ENCODE measurements at places on chromosomes 4 and X.

DNA sequence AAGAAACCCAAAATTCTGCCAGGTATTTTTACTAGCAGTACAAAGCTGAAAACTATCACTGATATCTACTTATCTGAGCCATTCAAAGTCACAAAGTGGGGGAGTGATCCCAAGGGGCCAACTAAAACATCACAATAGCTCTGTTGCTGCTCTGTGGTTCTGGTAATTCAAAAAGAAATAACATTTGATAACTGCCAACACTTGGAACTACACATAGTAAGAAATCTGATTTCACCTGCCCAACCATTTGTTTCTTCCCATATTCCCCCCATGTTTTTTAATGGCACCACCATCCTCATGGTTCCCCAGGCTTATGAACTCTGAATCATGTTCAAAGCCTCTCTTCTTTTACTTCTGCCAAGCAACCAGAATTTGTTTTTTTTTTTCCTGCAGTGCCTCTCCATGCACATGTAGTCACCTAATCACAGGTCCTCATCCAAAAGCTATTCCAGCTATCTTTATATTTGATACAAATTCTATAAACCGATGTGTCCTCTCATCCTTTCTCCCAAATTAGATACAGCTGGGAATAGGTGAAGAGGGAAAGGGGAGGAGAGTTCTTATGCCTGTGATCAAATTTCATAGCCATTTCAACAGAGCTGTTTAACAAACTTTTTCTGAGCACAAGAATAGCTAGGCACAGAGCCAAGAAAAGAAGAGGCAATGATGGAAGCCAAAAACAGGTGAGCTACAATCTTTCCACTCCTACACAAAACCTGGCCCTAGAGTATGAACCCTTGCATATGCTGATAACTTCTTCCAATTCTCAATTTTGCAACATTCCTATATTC is 7.7 kb downstream of the AMMECR1 start:
- no peak for DNase-seq

GRCh38 chr4:159358226-159358625 is 255.3 kb downstream of the RAPGEF2 start:
- no peak for DNase-seq

GRCh38 chr4:120026853-120027252 is 39.8 kb downstream of the MAD2L1 start:
- DNase-seq = no peak

GRCh38 chrX:72113461-72113860 is 18.3 kb downstream of the RTL5 start:
- DNase-seq = no peak

- no peak for DNase-seq
Observed at GRCh38 chrX:112614640-112615039, 65.1 kb downstream of the LHFPL1 start.

GRCh38 chrX:81229229-81229628 is 27.3 kb downstream of the SH3BGRL start:
- no peak for DNase-seq

GRCh38 chrX:106802063-106802387 is 448 bp upstream of the TBC1D8B start:
- DNase-seq = no peak

- DNase-seq = no peak
Observed at GRCh38 chrX:7586126-7586525, 256.8 kb upstream of the VCX start.

- DNase-seq = peak; percentile 34
Observed at GRCh38 chrX:130173190-130173895, 1.6 kb downstream of the RAB33A start.

GRCh38 chr4:36308150-36308549 is 26.7 kb downstream of the DTHD1 start:
- DNase-seq = no peak

DNA sequence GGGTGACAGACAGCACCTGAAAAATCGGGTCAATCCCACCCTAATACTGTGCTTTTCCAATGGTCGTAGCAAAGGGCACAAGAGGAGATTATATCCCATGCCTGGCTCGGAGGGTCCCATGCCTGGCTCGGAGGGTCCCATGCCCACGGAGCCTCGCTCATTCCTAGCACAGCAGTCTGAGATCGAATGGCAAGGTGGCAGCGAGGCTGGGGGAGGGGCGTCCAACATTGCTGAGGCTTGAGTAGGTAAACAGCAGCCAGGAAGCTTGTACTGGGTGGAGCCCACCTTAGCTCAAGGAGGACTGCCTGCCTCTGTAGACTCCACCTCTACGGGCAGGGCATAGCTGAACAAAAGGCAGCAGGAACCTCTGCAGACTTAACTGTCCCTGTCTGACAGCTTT is 365.1 kb downstream of the STPG2 start:
- no peak for DNase-seq

DNA sequence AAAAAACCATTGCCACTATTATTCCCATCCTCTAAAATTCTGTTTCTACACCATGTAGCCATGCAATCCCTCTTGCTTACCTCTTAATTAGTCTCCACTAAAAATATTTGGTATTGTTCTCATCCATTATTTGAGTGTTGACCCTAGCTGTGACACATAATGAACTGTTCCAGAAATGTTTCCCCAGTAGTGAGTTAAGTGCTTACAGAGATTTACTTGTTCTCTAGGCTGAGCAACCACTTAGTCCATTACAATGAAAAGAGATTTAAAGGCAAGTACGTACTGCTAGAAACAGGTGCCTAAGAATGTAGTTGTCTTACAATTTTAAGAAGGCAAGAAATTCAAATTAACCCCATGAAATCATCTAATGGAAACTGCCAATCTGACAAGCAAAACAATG is 112.7 kb upstream of the PTPN13 start:
- no peak for DNase-seq

DNA sequence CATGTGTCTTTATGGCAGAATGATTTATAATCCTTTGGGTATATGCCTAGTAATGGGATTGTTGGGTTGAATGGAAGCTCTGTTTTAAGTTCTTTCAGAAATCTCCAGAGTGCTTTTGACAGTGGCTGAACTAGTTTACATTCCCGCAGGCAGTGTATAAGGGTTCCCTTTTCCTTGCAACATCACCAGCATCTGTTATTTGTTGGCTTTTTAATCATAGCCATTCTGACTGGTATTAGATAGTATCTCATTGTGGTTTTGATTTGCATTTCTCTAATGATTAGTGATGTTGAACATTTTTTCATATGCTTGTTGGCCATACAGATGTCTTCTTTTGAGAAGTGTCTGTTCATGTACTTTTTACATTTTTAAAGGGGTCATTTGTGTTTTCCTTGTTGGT is 129.8 kb downstream of the TBCK start:
- no peak for DNase-seq

Data from activated T-cell treated with anti-CD3 and anti-CD28 coated beads for 48 hours (primary cell).